ENCODE measurements at places on chromosomes 6 and 20.
A peak's percentile ranks its signal among the peaks of the same experiment; 100 is the strongest.

GRCh38 chr6:63236398-63236817, 25.1 kb downstream of the FKBP1C start:
- no peak for DNase-seq

GRCh38 chr6:159934181-159934580, 34.7 kb upstream of the IGF2R start:
- no peak for DNase-seq

DNA sequence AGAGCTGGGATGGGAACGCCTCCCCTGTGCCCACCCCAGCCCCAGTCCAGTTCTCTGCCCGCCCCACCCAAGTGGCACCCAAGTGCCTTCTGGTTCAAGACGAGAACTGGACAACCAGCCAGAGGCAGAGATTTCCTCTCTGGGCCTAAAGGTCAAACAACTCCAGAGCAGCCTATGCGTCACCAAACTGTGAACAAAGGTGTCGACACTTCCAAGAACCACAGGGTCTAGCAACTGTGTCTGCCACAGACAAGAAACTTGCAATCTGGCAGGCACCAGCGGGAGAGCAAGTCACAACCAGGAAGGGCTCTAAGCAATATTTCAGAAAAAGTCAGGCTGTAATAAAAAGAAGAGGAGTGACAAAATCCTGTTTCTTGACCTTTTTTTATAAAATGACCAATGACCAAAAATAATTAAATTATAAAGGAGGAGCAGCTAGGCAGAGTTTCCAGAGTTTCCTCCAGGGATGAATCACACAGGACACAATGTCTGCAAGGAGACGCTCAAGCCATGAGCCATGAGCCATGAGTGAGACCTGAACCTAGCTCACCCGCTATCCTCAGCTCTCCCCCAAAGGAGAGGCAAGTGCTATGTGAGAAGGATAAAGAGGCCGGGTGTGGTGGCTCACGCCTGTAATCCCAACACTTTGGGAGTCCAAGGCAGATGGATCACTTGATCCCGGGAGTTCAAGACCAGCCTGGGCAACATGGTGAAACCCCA, 11.1 kb downstream of the EDEM2 start:
- no peak for DNase-seq

- DNase-seq = peak; percentile 56
Observed at GRCh38 chr6:13336553-13336952, 8.2 kb upstream of the TBC1D7 start.

DNA sequence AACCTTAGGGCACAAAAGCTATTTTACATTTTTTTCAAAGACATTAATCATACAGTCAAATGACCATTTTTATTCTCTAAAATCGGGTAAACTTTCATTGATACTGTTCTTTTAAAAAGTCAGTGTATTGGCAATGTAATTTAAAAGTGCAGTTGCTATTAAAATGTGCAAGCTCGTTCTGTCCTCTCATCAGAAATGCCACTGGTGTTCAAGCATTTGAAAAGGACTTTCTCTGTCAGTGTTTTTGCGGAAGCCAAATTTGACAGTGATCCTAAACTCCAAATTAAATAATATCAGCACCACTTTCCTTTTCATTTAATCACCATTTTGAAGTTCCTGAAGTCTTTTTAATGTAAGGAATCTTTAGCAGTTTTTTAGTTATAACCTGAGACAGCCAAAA, 69.6 kb downstream of the AFG1L start:
- no peak for DNase-seq

- no peak for DNase-seq
Observed at GRCh38 chr20:1434571-1435336, 31.9 kb downstream of the NSFL1C start.

DNA sequence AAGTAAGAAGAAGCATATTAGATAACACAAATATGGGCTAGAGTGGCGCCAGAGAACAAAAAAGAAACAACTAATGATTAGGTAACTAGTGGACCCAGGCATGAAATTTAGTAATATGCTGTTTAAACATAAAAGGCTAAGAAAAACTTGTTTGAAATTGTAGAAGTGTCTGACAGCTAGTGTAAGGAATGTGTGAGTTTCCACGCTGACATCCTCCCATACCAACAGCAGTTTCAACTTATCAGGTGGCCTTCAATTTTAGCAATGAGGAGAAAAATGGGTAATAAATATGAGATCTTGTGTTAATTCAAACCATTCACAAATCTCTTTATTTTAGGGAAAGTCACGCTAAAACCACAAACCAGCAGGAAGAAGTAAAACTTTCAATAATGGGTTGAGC, 440.2 kb upstream of the FLRT3 start:
- no peak for DNase-seq

- no peak for DNase-seq
Observed at GRCh38 chr20:38258545-38259215, 1.9 kb downstream of the KIAA1755 start.

DNA sequence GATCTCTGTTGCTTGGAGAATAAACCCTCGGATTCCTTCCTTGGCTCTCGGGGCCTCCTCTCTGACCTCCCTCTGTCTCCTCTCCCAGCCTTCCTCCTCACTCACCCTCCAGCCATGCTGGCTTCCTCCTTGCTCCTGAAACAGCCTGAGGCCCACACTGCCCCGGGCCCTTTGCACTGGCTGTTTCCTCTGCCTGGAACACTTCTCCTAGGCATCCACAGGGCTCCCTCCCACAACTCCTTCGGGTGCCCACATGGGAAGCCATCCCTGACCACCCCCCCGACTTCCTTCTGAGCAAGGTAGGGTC, 87.7 kb downstream of the CEBPB start:
- DNase-seq = no peak

- DNase-seq = no peak
Observed at GRCh38 chr6:20900389-20901160, 366.3 kb downstream of the CDKAL1 start.

DNA sequence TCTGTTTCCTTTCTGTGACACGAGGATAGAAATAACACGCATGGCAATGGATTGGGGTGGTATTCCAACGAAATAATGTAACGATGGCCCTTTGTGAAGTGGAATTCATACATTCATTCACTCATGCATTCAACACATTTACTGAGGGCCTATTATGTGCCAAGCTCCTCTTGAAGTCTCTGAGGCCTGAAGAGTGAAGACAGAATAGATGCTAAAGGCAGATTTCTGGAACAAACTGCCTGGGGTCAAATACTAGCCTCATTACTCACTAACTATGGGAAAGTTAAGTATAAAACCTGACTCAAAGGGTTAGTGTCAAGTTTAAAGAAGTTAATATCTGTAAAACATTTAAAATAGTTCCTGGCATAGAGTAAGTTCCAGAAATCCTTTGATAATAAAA, 279.6 kb upstream of the SULF2 start:
- no peak for DNase-seq

DNA sequence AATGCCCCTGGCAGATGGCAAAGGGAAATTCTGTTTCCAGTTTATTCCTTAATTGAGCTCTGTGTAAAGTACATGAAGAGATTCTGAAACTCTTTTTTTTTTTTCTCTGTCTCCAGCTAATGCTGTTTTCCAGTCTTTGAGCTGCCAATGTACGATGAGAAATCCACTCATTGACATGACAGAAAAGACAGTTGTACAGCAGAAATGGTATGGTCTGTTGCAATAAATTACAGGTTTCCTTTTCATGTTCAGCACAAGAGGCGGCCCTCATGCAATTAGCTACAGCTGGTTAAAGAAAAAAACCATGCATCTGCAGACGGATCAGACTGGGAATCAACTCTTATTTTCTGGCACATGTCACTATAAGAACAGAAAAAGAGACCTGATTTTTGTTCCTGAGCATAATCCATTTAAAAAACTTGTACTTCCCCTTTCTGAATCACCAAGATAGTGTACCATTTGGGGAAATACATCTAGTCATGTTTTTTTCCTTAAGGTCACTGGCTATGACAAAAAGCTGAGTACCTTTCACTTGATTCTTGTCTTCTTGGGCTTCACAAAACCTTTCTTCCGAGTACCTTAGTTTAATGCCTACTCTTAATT, 289.8 kb upstream of the PREP start:
- DNase-seq = no peak

- no peak for DNase-seq
Observed at GRCh38 chr20:42309050-42309449, 690.9 kb upstream of the CHD6 start.

GRCh38 chr6:7912024-7912423, 1.4 kb upstream of the TXNDC5 start:
- DNase-seq = no peak

DNA sequence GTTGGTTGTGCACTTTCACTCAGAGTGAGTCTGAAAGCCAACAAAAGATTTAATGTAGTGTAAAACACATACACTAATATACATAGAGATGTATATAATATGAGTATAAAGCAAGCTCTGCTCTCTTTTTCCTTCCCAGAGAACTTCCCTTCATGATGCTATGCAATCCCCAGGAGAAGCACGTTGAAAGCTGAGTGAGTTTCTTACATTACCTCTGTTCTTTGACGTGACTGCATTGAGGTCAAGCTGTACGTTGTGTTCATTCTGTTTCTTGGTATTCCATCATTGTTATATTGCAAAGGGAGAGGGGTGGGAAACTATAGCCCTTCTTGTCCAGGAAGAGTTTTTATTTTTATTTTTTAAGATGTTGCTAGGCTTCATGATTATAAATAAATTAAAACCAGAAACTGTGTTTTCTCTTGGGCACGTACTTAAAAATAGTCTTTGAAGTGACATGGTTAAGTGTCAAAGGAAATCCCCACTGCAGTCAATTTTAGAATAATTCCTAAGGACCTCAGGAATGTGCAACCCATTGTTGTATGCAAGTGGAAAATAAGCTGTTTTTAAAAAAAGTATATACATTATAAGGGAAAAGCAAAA, 651.0 kb downstream of the CD109 start:
- no peak for DNase-seq

GRCh38 chr6:113457751-113458150, 399.4 kb upstream of the MARCKS start:
- no peak for DNase-seq

DNA sequence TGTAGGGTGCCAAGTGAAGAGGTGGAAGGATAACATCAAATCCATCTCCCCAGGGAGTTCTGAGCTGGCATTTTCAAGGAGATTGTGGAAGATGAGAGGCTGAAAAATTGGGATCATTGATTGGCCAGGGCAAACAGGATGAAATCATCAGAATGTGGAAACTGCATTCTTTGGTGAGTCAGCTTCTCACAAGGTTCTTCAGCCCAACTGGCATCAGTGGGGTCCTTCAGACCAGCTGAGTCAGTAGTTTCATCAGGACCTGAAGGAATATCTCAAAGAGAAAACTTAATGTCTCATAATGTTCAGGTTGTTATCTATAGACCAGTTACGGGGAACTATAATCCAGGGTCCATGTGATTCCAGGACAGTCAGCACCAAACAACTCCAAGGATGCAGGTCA, 195.8 kb downstream of the HAO1 start:
- DNase-seq = no peak

GRCh38 chr20:14295238-14295637, 42.2 kb downstream of the FLRT3 start:
- DNase-seq = no peak

DNA sequence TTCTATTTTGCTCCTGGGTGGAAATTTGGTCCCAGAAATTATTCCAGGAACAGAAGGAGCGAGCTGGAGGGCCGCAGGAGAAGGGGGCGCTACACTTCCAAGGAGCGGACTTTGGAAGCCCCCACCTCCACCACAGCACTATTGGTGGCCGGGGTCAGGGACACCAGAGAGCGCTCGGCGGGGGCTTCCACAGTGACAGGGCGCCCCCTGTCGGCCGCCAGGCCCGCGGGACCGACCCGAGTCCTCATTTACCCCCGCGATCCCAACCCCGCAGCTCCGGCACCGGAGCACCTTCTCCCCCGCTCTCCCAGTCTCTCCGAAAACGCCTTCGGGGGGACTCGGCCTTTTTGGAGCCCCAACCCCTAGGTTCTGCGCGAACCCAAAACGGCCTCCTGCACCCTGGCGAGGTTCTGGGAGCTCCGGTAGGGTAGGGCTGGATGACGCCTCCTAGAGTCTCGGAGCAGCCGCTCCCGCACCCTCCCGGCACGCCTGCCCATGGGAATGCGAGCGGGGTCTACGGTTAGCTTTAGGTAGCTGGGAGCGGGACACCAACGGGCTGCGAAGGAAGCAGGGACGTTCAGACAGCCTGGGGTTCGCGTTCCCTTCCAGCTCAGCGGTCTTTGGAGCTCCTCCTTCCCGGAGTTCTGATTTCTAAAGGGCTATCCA, 2.4 kb upstream of the FOXA2 start:
- no peak for DNase-seq

DNA sequence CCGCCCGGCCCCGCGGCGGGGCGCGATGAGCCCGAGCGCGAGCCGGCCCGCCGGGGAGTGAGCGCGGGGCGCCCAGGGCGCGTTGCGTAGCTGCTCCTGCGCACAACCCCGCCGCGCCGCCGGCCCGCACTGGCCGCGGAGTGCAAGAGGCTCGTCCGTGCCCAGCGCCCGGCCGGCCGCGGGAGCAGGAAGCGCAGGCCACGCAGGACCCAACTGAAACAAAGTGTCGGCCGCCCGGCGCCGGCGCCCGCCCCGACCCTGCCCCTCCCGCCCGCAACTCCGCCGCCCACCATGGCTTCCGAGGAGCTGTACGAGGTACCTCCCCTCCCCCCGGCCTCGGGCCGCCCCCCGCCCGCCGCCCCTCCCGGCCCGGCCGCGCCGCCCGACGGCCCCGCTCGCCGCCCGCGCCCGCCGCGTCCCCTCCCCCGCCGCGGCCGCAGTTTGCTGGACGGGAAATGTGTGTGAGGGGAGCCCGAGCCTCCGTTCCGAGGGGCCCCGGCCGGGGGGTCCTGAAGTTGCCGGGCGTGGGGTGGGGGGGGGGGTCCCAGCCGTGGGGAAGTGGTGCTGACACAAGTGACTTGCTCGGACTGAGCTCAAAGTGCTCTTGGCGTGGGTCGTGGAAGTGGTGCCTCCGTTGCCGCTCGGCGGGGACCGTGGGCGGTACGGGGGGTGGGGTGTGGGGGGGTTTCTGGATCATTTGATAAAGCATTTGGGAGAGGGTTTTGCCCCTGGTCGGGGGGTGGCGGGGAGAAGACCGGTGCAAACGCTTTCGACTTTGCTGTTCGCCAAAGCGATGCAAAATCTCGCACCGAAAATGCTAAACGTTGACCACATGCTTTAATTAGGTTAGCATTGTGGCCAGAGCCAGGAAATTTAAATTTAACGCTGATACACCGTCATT, 539 bp downstream of the CDYL start:
- no peak for DNase-seq

DNA sequence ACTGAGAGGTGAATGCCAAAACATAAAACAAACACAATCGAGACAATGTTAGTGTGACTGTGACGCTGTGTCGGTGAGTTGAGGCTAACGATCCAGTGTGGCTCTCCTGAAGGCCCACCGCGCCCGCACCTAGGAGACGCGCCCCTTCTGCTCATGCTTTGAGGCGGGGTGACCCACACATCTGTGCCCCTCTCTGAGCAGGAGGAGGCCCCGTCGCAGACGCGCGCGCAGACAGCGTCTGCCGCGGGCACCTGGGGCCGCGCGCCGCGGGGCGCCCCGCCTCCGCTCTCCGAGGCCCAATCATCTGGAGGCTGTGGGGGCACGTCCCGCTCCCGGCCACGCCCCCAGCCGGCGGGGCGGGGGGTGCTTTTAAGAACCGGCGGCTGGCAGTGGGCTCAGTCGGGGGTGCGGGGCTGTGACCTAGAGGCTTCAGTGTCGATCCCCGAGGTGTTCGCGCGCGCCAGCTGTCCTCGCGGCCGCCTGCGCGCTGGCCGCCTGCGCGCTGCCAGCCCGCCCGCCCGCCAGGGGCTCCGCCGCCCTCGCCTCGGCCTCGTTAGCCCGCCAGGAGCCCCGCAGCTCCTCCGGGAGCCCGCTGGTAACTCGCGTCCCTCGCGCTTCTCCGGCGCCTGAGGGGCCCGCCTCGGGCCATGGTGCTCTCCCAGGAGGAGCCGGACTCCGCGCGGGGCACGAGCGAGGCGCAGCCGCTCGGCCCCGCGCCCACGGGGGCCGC, at the start of gene SLC16A10:
Gene SLC16A10, plus strand, starts transcription at position 398 of the 730 bp plus-strand sequence. Its CDS starts 250 bp downstream, at position 648.
- no peak for DNase-seq

Measured in cerebellar nuclear complex (tissue), 1 donor.